Activated CD8-positive, alpha-beta memory T cell treated with anti-CD3 and anti-CD28 coated beads, Interleukin-2, amount 10 ng/mL, durations not matched to agents 7 days and 5 days (primary cell): ENCODE measurements at places on chromosomes 1 and 21.

DNA sequence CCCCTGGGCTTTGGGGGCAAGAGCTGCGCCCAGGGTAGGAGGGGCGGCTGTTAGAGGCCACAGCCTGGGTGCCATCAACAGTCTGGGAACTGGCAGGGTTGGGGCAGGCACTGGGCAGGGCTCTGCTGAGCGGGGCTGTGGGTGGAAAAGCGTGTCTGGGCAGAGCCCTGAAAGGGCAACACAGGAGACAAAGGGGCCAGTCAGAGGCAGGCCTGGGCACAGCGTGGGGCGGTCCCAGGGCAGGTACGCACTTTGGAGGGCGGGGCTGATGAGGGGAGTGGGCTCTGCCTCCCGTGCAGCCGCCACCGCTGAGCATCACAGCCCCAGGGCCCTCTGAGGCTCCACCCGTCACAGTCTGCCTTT lies 13.9 kb downstream of the CELSR2 start:
- H3K4me1 ChIP-seq: peaks cover 2% of the 10 kb centered on the region
- H3K27ac ChIP-seq: no peak overlapping the region
- no peaks in the 10 kb centered on the region for H3K27me3 ChIP-seq
- no peak for DNase-seq
- H3K4me3 ChIP-seq: no peak overlapping the region
- H3K36me3 ChIP-seq: no peaks in the 10 kb centered on the region

GRCh38 chr1:117802531-117803257 lies 126.7 kb downstream of the GDAP2 start:
- peaks cover 3% of the 10 kb centered on the region for H3K4me1 ChIP-seq
- no peak overlapping the region for H3K27ac ChIP-seq
- H3K27me3 ChIP-seq: peaks cover 33% of the 10 kb centered on the region
- DNase-seq: no peak
- H3K36me3 ChIP-seq: no peaks in the 10 kb centered on the region
- no peak overlapping the region for H3K4me3 ChIP-seq

DNA sequence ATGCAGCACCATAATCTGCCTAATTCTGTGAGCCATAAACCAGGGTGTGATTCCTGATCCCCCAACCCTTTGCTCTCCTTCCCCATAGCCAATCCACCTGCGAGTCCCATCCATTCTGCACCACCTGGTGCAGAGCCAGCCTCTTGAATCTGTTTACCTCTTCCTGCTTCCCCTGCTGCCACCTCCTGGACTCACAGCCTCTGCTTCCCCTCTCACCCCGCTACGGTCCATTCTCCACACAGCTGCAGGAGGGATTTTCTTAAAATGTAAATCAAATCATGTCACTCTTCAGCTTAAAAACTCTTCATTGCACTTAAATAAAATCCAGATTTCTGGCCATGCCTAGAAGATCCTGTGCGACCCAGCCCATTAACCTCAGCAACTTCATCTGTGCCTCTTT lies 186.7 kb downstream of the FOXD2 start:
- H3K27ac ChIP-seq: no peak overlapping the region
- H3K4me3 ChIP-seq: no peak overlapping the region
- H3K36me3 ChIP-seq: no peaks in the 10 kb centered on the region
- H3K27me3 ChIP-seq: peaks cover 4% of the 10 kb centered on the region
- no peaks in the 10 kb centered on the region for H3K4me1 ChIP-seq
- peak; percentile 15 for DNase-seq

GRCh38 chr1:45722809-45723208 lies 27.6 kb downstream of the IPP start:
- no peak overlapping the region for H3K4me3 ChIP-seq
- no peaks in the 10 kb centered on the region for H3K36me3 ChIP-seq

DNA sequence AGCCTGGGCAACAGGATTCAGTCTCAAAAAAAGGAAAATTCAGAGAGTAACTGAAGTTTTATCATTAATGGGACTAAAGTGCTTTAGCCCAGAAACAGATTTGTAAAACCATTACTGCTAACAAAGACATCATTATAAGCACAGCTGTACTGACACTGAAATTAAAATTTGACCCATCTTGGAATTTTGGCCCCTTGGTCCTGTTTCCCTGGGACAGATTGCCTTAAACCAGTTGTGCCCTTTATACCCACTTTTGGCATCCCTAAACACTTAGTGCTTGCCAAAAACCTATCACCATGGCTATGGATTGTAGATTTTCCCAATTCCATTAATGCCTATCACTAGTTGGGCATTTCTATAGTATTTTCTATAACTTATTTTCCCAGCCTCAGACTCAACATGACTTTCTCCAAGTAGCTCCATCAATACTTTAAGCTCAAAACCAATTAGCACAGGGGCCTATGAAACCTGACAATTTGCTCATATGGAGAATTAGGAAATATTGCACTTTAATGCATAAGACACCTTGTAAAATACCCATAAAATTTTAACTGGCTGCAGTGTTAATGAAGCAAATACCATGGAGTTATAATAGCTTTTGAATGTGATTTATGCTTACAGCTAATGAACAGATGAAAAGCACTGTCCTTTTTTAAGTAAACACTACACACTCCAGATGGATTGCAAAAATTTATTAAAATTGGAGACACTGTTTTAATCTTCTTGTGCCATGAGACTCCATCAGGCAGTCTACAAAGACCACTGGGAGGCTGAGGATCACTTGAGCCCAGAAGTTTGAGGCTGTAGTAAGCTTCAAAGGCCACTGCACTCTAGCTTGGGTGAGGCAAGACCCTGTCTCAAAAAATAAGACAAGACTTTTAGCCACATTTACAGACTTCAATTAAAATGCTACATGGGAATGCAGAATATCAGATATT lies 4.3 kb downstream of the GAS5 start:
- H3K27ac ChIP-seq: peak overlapping the region; percentile 95
- peaks cover 58% of the 10 kb centered on the region for H3K36me3 ChIP-seq
- H3K4me3 ChIP-seq: peak overlapping the region; percentile 89

DNA sequence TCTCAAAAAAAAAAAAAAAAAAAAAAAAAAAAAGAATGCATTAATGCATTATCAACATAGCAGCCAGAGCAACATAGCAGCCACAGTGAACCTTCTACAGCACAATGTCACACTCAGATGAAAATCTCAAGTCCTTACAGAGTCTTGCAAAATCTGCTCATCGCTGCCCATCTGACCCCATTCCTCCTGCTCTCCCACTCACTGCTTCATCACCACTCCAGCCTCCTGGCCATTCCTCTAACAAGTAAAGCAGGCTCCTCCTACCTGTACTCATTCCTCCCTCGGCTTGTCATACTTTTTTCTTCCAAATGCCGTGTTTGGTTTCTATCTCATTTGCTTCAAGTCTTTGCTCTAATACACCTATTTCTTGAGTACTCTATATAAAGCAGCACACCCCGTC lies 29.5 kb downstream of the BRINP2 start:
- H3K36me3 ChIP-seq: no peaks in the 10 kb centered on the region
- no peak overlapping the region for H3K4me3 ChIP-seq
- no peak for DNase-seq
